ENCODE measurements at places on chromosomes 1 and 21.

GRCh38 chr21:29689753-29690152 is 250.0 kb downstream of the GRIK1 start:
- no peak for DNase-seq

GRCh38 chr1:4033129-4033676 is 133.1 kb upstream of the C1orf174 start:
- DNase-seq, result no peak

DNA sequence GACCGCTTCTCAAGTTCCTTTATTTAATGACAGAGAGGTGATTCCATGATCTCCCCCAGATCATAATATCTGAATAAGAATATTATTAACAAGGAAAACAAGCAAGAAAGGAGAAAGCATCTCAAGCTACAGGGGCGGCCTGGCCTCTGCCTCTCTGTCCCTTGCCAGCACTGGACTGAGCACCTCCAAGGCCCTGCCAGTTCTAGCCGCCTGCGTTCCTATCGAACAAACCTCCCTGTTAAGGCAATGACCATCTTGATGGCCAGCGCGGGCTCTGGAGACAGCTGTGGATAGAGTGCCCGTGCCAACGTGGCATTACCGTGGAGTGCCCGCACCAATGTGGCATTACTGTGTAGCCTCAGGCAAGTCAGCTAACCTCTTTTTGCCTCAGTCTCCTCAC is 84.8 kb downstream of the NPHP4 start:
- DNase-seq, result no peak

DNA sequence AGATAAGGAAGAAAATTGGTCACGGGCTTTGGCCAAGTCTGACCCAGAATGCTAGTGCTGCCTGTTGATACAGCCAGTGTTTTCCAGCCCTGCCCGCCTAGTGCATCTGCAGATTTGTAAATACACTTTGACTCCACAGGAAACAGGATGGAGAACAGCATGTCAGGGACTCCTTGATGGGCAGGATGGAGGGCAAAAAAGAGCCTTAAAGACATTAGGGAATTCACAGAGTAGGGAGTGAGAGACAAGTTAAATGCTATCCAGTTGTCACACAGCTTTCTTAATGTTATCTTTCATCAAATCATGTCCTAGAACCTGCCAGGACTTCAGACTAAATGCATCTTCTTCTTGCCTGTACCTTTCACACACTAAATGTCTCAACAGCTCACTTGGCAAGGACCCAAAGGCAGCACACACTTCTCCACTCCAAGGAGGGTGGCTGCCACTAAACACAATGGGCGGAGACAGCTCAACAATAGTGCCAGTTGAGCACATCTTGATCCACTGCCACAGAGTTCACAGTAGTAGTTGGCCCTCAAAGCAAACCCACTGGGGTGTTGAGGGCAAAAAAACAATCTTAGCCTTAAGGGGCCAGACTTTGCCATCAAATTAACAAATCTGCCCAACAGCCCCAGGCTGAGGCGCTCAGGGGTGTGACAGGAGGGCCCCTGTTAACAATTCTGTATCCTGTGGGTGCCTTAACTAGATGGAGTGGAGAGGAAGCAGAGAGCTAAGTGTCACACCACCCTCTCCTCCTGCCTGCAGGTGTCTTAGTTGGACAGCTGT is 2.7 kb downstream of the HIVEP3 start:
- DNase-seq, result peak; percentile 24

DNA sequence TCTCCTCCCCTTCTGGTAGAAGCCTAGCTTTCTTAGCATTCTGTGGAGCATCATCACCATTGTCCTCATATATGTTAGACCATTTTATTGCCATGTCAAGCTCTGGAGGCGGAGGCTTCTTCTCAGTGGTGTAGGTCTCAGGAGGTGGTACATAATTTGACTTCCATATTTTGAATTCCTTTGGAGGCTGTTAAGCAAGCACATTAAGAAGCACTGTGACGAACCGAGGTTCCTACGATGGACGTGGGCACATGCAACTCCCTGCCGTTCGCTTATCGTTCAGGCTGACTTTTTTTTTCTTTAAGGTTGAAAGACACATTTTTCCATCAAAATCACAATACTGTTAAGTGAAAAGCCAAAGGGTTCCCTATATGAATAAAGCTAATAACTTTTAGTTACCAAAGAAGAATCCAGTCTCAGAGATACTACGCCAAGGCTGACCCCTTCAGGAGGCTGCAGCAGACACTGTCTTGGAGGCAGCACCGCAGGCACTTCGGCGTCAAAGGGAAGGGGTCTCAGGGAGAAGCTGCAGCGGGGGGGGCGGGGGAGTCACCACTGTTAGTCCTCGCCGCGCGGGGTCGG is 835 bp downstream of the C1orf52 start:
- no peak for DNase-seq

- DNase-seq, result no peak
Measured at GRCh38 chr1:218249338-218250140, 35.6 kb upstream of the RRP15 start.

GRCh38 chr1:99737016-99737415 is 29.4 kb downstream of the FRRS1 start:
- no peak for DNase-seq

DNA sequence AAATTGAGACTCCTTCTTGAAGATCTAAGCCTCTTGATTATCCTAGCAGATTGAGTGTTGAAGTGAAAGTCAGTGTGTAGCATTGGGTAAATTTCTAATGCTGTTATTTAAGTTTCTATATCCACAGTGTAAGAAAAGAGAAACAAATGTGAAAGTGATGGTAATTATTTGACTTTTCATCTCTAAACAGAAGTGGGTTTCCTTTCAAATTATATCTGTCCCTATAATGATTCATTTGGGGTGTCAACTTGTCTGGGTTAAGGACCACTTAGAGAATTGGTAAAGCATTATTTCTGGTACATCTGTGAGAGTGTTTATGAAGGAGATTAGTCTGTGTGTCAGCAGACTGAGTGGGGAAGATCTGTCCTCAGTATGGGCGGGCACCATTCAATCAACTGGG is 133.0 kb upstream of the HMCN1 start:
- no peak for DNase-seq

GRCh38 chr1:42211224-42211623 is 46.7 kb upstream of the GUCA2A start:
- DNase-seq, result no peak

DNA sequence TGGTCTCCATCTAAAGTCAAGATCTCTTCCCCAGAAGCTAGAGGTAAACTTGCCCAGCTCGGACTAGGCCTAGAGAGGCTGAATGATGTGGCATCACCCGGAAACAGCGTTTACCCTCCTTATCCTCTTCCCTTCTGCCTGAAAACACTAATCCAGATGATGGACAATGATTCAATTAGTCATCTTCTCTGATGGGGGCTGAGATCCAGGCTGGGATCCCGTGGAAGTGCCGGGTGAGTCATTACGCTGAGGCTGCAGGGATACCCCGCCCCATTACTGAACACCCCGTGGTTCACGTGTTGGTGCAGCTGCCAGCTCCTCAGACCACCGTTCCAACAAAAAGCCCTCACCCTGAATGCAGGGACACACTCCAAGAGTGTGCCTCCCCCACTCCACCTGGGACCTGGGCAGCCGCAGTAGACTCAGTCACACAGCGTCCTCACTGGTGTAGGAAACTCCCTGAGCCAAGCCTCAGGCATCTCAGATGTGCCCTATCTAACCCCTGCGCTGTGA is 2.0 kb downstream of the S100A6 start:
- no peak for DNase-seq

- no peak for DNase-seq
Measured at GRCh38 chr1:11031624-11032262, 15.3 kb downstream of the MASP2 start.

DNA sequence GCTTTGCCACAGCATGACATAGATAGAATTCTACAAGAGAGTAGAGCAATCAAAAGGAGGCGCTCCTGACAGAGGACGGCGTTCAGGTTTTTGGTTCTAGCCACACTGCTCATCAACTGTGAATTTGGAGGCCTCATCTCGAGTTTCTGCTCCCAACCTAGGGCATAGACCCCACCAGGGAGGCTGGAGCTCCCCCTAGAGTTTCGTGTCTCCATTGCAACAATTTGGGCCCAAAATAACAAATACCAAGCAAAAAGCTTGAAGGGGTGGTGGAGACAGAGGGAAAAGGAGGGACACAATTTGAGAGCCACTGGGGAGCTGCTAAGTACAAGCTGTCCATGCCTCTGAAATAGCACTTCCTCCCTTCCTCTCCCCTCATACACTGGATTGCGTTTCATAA is 297.0 kb downstream of the GPATCH2 start:
- no peak for DNase-seq

DNA sequence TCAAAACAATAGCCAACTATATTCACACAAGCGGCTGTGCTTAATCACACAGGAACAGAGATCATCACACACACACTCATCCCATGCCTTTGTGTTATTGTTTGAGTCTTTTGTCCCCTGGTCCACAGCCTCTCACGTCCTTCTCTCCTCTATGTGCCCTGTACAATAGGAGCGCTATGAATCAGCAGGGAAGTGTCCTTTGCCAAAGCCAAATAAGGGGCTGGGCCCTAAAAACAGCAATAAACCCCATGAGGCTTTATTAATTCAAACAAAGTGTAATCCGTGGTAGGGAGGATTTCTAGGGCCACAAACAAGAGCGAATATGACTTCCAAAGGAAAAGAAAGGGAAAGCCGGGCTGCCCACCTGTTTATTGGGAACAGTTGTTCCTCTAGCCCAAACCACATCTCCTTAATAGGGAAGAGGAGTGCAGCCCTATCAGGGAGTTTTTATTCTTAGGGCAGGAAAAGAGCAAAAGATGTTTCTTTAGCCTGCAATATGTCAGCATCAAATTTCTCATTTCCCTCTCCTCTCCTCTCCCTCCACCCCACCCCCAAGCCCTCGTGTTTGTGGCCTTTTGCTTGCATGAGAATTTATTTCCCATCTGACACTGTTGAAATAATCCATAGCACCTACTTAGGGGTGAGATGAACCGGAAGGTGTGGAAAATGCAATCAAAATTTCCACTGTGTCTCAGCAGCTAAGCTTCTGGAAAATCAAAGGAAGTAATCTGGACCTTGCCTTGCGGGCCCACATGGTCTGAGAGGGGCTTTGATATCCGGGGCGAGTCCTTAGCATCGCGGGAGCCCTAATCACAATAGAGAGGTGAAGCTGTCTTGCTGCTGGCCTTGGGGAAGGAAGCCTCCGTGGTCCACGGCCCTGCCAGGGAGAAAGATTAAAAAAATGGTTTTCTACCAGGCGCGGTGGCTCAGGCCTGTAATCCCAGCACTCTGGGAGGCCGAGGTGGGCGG is 45.3 kb upstream of the ITPKB start:
- no peak for DNase-seq

DNA sequence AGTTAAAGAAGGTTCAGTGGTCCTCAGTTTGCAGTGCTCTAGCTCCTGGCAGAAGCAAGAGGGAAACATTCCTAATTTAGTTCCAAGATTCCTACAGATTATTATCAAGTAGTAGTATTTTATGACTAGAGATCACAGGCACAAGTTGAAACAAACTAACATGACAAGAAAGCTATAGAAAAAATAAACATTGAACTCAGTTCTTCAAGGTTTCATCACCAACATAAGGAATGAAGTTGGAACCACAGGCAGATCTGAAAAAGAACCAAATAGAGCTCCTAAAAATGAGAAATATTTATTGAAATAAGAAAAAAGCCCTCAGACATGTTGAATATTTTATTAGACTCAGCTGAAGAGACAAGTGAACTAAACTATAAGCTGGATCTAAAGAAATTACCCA is 40.6 kb downstream of the PDC start:
- no peak for DNase-seq

- DNase-seq, result no peak
Measured at GRCh38 chr1:64683419-64683818, 61.5 kb upstream of the RAVER2 start.

- DNase-seq, result no peak
Measured at GRCh38 chr1:119732465-119733168, 20.9 kb downstream of the PHGDH start.

GRCh38 chr1:217734973-217735372 is 103.8 kb downstream of the SPATA17 start:
- DNase-seq, result no peak

GRCh38 chr1:173405834-173406233 is 71.3 kb upstream of the PRDX6 start:
- DNase-seq, result no peak

- no peak for DNase-seq
Measured at GRCh38 chr1:231731268-231731667, 104.7 kb downstream of the DISC1 start.

GRCh38 chr1:77370161-77370560 is 88.3 kb downstream of the AK5 start:
- DNase-seq, result no peak

- DNase-seq, result no peak
Measured at GRCh38 chr1:175808999-175809398, 65.6 kb upstream of the TNR start.

- DNase-seq, result no peak
Measured at GRCh38 chr1:186864296-186864695, 35.5 kb downstream of the PLA2G4A start.

GRCh38 chr1:221851336-221851735 is 109.4 kb upstream of the DUSP10 start:
- DNase-seq, result no peak
